Muscle of arm (tissue), 14 donors: ENCODE measurements at places on chromosomes 16 and 17.

- DNase-seq = no peak
Measured at GRCh38 chr16:86225905-86226371, 284.4 kb upstream of the FOXF1 start.

DNA sequence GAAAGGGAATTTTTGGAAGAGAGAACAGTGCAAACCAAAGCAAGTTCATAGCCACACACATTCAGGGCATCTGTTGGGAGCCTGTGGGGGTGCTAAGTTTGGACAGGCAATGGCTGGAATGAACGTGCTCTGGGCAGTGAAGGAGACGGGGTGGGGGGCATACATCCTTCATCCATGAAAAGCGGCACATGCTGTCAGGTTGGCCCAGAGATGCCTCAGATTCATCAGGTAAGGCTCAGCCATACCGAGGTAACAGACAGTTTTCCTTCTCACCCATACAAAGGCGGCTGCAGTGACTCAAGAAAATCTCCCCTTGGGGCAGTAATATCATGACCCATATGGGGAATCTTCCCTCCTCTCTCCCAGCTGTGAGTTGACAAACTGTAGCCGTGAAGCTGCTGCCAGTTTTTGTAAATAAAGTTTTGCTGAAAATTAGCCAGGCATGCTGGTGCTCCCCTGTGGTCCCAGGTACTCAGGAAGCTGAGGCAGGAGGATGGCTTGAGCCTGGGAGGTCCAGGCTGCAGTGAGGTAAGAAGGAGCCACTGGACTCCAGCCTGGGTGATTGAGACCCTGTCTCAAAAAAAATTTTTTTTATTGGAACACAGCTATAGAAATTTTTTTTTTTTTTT is 9.2 kb upstream of the UBALD2 start:
- no peak for DNase-seq

- DNase-seq = no peak
Measured at GRCh38 chr17:48546924-48547807, 2.3 kb upstream of the HOXB2 start.

GRCh38 chr17:3724378-3725077 is 825 bp downstream of the HASPIN start:
- no peak for DNase-seq
